Fibroblast of mammary gland (primary cell): ENCODE measurements at places on chromosomes 7 and 10.

DNA sequence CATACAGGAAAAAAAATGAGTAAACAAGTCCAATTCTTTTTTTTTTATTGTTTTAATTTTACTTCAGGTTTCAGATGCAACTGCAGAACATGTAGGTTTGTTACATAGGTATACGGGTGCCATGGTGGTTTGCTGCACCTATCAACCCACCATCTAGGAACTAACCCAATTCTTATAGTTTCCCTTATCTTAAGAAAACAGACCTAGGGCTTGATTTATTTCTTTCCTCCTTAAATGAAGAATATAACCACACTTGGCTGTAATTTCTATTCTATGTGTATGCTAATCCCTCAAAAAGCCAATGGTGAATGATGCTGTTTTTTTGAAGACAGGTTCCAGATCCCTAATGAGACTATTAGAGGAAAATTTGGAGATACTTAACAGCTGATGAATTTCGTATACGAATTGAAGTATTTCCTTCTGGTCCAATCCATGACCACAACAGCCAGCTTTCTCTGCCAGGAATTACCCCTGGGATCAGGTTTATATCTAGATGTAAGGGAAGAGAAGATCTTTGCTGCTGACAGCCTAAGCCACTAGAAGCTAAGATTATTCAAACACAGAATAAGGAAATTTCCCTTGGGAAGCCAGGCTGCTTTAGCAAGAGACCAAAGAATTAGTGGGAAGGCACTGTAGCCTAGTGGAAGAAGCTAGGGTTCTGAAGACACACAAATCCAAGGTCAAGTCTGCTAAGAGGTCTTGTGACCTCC, 115.8 kb downstream of the INHBA start:
- DNase-seq = peak; percentile 55

GRCh38 chr10:38118072-38118807, 24.1 kb downstream of the ZNF37A start:
- DNase-seq = peak; percentile 54

DNA sequence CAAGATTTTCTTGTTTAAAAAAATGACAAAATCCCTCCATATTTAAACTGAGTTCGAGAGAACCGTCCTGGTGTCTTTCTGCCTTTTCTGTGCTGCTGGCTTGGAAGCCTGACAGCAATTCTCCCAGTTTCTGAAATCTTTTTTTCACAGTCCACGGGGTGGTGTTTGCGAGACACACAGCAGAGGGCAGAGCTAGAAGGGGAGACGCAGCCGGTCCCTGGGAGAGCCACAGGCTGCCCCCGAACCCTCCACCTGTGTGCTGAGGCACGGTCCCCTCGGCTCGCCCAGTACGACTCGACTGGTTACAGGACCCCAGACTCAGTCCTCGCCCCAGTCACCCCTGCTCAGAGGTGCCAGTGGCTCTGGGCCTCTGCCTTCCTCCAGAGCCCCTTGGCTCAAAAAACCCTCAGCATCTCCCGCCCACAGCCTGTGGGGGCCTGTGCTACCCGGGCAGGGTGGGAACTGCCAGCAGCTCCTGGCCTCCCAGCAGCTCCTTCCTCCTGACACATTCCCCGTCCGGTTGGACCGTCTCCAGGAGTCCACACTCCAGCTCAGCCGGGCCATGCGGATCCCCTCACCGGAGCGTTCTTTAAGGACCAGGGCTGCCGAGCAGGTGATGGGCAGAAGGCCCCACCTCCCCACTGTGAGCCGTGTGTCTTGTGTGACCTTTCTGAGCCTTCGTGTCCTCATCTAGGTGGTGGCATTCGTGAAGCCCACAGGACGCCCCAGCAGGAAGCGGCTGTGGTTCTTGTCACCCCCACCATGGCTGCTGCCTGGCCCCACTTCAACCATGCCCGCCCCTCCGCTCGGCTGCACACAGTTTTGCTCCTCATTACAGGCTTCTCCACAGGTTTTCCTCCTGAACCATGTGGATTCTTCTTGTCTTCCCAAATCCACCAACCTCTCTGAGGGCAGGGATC, 52.3 kb upstream of the EN2 start:
- DNase-seq = no peak

GRCh38 chr7:127884066-127884559, 147.1 kb downstream of the LRRC4 start:
- DNase-seq = no peak

DNA sequence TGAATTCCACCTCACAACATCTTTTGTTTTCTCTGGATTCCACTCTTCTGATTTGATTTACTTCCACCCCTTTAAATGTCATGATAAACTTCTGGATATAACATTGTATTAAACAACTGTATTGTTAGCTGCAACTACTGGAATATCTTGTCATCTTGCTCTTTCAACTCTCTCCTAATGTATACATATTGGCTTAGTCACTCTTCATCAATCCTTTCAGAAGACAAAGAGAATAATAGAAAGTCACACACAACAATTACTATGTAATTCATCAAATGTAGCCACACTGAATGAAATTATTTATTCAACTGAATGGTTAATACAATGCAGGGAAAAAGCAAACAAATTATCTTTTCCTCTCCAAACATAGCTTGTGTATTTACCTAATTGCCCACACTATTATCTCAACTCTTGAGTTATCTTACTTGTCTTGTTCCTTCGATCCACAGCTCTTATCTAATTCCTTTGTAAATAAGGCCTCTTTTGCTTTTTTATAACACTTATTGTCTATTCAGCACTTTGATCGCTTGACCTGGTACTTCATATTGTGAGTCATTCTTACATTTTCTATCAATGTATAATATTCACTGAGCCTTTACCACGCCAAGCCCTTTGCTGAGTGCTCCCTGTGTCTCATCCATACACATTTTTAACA, 16.7 kb downstream of the SEMA3A start:
- DNase-seq = no peak

DNA sequence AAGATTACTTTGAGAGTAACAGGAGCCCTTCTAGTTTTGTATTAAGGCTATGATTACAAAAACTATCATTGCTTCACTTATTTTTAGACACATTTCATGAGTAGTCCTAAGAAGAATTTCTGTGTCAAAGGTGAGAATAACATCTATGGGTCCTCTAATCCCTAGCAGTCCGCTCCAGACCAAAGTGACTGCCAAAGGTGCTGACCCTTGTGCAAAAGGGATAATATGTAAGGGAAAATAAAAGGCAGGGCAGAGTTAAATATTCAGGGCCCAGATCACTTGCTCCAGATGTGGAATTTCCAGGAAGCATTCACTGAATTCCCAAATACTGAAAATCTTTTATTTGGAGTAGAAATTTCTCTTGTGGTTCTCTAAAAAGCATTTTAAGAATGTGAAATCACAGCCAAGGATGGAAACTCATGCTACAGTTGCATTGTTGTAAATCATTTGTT, 29.3 kb downstream of the RHOBTB1 start:
- peak; percentile 88 for DNase-seq

DNA sequence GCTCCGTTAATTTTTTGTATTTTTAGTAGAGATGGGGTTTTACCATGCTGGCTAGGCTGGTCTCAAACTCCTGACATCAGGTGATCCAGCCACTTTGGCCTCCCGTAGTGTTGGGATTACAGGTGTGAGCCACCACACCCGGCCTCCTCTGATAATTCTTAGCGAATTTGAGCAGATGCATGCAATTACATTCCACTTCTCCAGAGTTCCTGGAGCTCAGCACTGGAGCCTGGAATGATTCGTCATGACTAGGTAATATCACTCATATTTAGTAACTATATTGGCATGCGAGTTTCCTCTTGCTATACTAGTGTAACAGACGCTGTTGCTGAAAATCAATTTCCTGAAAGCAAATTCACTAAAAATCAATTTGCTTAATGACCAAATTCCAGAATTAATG, 86.8 kb downstream of the MKX start:
- DNase-seq = peak; percentile 70
